Stimulated activated CD4-positive, alpha-beta T cell treated with anti-CD3 and anti-CD28 coated beads, Interleukin-4, amount 100 ng/mL, for 48 hours (primary cell): ENCODE measurements at places on chromosomes 5 and 9.

DNA sequence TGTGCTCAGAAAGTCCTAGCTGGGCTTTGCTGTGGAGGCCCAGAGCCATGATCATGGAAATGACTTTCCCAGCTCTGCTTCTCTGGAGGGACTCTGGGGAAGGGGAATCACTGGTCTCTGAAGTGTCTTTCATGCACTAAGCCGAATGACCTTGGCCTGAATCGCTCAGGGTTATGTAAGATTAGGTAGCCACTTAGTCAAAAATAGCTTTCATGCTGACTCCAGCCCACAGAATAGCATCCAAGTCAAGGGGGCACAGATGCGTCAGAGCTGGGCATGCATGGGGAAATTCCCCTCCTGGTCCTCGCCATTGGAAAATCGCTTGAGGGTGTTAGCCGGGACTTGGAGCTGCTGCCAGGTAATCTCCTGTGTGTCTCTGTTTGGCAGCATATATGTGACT is 36.1 kb upstream of the PPARGC1B start:
- no peak for DNase-seq

- no peak for DNase-seq
Observed at GRCh38 chr5:10596310-10596703, 32.4 kb downstream of the ANKRD33B start.

DNA sequence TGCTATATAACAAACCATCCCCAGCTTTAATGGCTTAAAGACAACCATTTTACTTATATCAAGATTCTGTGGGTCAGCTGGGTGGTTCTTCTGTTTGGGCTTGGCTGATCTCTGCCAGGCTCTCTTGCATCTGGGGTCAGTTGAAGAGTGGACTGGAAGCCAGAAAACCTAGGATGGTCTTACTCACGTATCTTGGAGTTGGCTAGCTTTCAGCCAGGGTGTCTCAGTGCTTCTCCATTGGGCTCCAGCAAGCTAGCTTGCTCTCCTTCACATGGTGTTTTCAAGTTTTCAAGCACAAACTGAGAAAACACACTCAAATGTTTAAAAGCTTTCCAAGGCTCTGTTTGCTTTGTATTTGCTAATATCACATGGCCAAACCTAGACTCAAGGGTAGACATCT is 146.8 kb downstream of the PIK3R1 start:
- DNase-seq: no peak

DNA sequence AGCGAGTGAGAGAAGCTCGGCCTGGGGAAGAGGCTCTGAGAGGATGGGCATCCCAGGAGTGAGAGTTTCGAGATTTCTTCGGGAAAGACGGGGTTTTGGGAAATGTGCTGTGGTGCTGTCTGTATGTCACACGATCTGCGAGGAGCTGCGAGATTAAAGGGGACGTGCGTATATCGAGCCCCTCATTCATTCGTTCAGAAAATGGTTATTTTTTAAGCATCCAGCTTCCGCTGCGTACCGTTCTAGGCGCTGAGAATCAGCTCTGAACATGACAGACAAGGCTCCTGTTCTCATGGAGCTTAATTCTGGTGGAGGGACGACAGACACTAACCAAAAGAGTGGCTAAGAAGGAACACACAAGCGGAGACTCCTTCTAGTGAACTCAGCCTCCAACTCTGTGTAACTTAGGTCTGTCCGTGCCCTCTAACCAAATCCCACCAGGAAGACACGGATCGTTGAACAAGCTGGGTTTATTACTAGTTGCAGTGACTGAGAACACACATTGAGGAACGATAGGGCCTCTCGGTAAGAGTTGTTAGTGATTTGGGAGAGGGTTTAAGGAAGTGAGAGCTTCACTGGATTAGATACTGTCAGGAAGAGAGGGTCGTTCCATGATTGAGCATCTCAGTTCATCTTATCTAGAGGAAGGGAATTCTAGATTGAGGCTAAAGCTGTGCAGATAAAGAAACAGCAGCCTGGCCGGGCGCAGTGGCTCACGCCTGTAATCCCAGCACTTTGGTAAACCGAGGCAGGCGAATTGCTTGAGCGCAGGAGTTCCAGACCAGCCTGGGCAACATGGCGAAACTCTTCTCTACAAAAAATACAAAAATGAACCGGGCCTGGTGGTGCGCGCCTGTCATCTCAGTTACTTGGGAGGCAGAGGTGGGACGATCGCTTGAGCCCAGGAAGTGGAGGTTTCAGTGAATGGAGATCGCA is 1.0 kb upstream of the FBXW11 start:
- DNase-seq: no peak

DNA sequence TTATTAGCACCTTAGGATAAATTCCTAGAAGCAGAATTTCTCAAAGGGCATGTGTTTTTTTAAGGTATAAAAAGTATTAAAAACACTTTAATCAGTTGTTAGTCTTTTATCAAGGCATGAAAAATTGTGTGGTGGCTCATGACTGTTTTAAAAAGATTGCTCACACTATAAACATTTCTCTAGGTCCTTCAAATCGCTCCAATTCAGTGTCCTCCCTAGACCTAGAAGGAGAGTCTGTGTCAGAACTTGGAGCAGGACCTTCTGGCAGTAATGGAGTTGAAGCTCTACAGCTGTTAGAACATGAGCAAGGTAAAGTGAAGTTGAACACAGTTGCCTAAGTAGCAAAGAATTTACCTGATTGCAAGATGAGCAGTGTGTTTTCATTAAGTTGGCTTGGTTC is 62.0 kb downstream of the GAPVD1 start:
- no peak for DNase-seq

DNA sequence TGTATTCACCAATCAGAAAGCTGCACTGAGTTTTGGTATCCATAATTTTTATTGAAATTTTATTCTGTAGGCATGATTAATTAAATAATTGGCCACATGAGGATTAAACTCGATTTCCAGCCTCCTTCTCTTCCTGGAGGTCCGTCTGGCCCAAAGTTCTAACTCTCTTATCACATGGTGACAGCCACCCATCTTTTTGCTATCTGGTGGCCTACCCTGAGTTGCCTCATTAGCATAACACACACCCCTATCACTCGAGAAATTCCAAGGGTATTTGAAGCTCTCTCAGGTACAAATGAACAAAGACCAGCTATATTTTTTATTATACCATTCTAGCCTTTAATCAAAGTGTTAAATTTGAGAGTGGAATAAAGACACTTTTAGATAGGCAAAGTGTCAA is 57.7 kb downstream of the APC start:
- DNase-seq: no peak

DNA sequence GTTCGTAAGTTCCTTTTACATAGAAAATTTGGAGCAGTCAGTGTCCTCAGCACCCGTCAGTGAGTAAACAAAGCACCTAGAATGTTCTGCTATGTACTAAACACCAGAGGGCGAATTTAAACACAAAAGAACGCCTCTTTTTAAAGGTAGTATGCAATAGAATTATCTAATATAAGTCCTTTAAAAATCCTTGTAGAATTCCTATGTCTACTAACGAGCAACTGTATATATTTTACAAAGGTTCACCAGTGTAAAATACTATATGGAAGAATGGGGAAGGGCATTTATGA is 499 bp upstream of the TMEM232 start:
- DNase-seq: no peak

DNA sequence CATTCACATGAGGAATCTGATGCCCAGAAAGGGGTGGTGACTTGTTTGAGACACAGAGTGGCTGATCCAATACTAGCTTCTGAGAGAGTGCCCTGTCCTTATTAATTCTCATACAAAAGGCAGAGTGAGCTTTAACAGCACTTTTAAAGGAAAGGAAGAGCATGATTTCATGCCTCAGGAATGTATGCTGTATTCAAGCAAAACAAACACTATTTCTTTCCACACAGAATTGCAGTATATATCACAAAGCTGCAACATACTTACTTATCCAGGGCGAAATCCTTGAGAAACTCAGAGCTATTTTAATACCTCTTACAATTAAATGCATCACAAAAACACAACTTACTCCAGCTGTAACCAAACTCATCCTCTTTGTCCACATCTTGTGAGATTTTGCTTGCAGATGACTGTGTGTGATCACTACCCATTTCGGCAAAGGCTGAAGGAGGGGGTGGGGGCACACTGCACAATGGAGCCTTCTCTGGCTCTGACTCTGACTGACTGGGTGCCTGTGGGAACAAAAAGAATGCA is 139.8 kb downstream of the MPDZ start:
- no peak for DNase-seq

GRCh38 chr5:68547622-68548021 is 332.1 kb downstream of the PIK3R1 start:
- no peak for DNase-seq

DNA sequence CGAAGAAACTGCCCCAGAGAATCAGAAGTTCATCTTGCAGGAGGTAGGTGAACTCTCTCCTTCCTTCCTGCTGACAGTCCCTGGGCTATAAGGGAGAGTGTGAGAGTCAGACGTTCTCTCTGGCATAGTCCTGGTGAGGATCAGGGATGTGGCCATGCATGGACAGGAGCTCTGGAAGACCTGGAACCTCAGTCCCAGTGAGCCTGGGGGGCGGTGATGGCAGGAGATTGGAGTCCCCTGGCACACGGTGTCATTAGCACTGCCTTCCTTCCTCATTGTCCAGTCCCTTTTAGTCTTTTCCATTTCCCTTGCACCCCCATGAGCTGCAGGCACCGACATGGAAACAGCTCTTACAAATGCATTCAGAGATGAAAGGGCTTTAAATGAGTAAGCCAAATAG is 38.6 kb downstream of the GALNT12 start:
- no peak for DNase-seq

DNA sequence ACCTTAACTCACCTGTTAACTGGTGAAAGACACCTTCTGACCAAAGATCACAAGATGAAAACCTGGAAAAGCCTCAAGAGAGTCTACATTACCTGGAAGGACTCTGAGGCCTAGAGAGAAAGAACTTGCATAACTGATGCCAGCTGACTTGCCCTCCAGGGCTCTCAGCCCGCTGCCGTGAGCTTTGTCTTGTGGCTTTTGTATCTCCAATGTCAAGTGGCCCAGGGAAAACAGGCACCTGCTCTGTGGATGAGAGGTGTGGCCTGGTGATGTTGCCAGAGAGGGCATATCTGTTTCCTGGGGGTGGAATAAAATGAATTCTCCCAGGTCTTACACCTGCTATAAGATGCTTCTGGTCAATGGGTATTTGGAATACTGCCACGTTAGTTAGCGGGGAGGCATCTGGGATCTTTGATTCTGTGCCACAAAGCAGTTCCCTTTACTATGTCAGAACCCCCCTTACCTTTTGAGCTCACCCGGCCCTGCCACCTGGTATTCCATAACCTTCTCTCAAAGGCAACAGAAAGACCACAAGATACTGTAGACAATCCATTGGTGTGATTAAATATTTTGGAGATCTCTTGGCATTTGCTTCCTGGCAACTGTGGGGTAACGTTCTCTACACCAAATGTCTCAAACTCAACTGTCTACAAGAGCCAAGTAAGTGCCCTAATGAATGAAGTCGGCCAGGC is 54.9 kb upstream of the N4BP3 start:
- no peak for DNase-seq

DNA sequence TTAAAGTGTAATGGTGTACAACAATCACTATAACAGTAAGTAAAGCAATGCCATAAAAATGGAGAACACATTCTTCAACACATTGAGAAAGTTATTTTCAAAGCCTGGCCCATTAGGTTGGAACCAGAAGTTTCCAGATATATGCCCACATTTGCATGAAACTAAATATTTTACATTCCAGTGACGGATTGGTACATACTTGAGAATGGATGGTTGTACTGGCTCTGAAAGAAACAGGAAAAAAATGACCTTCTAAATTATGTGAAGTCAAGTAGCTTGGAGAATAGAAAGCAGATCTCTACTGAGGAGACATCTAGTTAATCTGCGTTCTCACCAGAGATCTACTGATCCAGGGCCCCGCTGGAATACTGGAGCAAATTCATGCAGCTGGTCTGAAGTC is 1037.0 kb downstream of the NR2F1-AS1 start:
- no peak for DNase-seq

DNA sequence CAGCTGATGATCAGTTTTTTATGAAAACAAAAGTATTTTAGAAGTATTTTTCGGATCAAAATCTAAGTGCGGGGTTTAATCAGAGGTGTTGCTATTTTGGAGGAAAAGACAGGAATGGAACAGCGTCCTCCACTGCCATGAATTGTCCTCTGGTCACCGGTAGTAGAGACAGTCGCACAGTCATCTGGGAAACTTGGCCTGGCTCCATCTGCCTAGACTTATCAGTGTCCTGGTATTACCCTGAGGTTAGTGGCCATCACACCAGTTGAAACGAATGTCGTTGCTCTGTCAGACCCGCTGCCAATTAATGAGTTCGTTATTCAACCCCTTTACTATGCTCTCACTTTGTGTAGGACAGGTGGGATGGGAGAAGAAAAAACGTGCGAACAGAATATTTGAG is 8.2 kb downstream of the TLX3 start:
- DNase-seq: no peak

GRCh38 chr9:134313470-134313869 is 12.8 kb upstream of the RXRA start:
- DNase-seq: no peak

DNA sequence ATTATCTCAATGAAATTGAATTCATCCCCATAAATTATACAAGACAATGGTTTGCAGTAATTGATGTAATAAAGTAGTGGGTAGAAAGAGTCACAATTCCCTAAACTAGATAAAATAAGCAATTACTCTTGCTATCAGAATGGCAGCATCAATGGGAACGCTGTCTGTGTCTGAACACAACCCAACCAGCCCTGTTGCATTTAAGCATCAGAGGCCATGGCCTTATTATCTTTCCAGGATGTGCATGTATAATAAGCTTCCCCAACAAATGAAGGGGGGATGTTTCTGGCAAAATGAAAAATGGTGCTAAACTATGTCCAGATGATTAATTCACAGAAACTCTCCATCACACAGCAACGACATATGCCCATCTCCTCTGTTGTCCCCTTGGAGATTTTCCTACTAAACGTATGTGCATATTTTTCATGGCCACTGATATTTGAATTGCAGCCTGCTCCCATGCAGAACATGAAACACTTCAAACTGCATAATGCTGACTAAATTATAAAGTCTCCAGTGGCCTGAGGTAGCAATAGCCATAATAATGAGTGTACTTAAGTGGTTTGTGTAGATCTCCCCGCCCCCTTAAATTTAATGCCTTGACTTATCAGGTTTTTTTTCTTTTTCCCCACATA is 306.9 kb upstream of the ADAMTS16 start:
- no peak for DNase-seq

GRCh38 chr5:72079288-72079687 is 28.0 kb upstream of the MAP1B start:
- no peak for DNase-seq

DNA sequence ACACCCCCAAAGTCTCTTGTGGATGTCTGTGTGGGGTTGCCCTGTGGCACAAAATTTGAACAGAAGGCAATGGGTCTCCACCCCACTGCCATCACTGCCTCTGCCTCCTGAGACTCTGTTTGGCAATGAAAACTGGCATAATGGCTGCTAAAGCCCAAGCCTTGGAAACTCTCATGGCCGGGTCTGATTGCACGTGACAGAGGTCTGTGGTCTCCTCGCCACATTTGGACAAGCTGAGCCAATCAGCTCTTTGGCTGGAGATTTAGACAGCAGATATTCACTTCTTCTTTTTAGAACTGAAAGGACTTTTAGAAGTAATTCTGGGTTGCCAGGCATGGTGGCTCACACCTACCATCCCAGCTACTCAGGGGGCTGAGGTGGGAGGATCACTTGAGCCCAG is 5.5 kb downstream of the GGTA1 start:
- no peak for DNase-seq

GRCh38 chr5:95081500-95081960 is 203.4 kb downstream of the MCTP1 start:
- DNase-seq: no peak
